ENCODE measurements at places on chromosomes 3 and 15.

DNA sequence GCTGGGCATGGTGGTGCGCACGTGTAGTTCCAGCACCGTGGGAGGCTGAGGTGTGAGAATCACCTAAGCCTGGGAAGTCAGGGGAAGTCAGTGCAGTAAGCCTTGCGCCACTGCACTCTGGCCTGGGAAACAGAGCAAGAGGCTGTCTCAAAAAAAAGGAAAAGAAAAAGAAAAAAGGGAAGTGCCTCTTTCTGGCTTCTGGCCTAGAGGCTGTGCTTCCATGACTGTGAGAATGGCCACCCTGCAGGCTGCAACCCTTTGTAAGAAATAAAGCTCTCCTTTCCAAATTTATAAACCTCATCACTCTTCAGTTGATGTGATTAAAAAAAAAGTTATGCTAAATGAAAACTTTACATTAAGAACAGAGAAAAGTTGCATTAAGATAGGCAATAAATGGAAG is 774.3 kb downstream of the TUSC7 start:
- no peak for DNase-seq

DNA sequence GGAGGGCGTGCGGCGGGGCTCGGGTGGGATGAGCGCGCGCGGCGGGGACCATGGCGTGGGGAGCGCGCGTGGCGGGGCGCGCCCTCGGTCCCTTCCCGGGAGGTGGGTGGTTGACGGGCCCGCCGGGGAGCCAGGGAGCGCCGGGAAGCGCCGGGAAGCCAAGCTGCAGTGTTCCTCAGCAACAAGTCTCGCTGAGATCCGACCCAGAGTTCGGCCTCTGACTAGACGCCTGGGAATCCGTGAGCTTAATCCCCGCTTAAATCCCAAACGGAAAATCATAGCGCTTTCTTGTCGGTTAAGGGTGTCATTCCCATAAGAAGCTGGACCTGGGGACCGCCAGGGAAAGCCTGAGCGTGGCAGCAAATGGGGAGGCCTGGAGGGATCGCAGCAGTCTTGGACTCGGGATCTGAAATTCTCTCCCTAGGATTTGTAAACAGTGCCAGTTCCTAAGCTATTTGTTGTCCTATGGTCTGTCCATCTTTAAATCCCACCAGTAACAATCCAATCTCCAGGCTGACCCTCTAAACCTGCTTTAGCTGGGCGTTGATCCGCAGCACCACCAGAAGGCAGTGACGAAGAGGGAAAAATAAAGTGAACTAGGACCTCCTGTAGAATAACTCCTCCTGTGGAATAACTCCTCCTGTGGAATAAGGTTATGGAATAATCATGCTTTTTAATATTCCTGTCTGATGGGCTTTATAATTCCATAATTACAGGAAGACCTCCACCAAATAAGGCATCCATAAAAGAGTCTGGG is 570 bp upstream of the NEDD4 start:
- DNase-seq, result no peak

DNA sequence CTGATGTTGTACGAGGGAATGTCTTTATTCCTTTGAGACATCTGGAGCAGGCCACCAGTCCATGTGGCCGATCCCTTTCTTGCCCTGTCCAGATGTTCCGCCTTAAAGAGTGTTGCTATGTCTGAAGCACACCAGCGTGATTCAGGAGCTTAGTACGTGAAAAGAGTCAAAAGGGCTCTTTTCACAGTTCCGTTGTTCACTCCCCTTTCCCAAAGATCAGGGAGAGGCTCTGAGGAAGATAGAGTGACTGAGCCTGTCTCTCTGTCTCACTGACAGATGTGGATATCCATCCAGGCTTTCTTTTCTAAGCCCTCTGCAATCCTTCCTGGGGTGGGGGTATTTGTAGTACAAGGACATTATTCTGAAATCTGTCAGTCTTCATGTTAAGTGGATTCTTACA is 262.5 kb upstream of the LRTM1 start:
- no peak for DNase-seq

DNA sequence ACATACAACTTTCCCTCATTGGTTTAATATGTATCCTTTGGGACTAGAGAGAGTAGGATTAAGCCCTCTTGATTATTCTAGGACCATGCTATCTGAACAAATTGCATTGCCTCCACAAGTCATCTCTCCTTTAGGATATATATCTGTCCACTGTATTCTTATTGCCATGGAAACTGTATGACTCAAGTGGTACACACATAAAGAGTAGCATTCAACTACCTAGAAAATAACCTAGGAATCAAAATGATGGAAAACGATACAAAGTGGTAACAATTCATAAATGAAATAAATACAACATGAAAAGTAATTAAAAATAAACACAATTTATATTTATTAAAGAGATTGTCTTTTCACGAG is 212.1 kb upstream of the P2RY1 start:
- DNase-seq, result no peak

DNA sequence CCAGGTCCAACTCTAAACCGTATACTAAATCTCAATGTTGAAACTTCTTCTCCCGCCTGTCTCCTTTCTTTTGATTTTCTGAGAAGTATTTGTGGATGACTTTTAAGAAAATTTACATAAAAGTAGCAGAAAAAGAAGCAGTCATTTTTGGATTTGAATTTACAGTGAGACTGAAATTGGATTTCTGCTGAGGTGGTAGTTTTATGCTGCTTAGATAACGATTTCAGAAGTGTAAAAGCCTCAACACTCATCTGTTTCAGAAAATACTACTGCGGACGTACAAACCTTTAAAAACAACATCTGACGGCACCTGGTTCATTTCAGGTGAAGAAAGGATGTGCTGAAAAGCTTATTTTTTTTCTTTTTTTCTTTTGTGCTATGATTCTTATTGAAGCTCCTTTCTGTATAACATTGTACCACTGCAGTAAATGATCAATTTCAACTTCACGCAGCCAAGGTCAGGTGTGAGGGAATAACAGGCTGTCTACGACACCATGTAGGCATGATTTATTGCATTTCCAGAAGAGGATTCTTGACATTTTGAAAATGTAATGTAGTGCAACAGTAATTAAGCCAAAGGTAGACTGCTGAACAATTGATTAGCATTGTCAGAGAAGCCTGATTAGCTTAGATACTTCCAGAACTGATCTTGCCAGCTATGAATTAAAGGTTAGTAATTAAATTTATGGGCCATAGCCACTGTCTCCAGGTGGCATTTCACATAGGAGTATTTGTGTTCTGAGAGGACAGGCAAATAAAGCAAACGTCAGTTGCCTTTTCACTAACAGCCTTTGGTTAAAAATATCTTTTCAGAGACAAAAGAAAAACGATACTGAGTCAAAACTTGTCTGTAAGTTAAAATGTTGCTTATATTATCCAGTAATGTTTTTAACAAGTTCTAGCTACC is 134.6 kb upstream of the KBTBD8 start:
- no peak for DNase-seq

GRCh38 chr3:46639221-46639620 is 26.9 kb downstream of the FAM240A start:
- DNase-seq, result no peak

GRCh38 chr3:40432793-40433192 is 24.3 kb upstream of the RPL14 start:
- DNase-seq, result no peak

DNA sequence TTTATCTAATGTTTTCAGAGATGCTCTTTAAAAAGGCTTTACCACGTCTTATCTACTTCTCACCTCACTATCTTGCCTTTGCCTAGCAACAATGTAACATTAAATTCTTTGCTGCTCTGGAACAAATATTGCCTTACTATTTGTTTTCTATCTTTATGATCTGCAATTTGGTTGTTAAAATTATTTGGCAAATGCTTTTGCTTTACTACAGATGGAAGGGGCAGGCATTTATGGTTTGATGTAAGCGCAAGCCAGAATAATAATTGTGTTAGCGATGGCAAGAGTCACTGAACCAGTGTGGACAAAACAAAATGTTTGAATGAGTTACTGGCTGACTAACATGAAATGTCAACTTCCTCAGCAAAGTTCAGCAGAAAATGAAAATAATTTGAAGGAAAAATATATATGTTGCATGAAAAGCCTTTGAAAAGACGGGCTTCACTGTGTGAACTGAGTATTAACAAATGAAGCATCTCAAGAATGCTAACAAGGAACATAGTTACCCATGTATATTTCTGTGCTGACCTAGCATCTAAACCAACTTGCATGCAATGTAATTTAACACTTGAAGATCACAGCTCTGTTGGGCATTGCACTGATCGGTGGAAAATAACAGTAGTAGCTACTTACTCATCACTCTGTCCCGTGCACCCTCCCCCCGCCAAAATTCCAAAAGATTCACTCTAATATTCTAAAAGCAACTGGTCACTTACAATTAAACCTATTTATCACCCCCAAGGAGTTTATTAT is 454.0 kb upstream of the ARHGEF26 start:
- DNase-seq, result no peak

DNA sequence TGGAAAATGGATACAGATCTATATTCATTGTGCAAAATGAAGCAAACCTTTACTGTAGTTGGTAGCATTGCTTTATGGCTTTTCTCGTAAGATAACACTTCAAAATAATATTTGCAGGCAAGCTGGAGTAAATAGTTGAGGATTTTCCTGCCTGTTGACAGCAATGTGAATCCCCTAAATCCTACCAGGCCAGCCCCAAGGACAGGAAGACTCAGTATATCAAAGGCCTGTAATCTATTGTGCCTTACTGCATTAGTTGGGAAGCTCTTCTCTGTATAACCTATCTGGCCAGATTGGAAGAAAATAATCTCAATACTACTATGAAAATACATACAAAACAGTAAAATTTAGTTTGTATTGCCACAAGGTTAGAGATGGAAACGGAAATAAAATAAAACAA is 4.6 kb upstream of the GMNC start:
- no peak for DNase-seq

DNA sequence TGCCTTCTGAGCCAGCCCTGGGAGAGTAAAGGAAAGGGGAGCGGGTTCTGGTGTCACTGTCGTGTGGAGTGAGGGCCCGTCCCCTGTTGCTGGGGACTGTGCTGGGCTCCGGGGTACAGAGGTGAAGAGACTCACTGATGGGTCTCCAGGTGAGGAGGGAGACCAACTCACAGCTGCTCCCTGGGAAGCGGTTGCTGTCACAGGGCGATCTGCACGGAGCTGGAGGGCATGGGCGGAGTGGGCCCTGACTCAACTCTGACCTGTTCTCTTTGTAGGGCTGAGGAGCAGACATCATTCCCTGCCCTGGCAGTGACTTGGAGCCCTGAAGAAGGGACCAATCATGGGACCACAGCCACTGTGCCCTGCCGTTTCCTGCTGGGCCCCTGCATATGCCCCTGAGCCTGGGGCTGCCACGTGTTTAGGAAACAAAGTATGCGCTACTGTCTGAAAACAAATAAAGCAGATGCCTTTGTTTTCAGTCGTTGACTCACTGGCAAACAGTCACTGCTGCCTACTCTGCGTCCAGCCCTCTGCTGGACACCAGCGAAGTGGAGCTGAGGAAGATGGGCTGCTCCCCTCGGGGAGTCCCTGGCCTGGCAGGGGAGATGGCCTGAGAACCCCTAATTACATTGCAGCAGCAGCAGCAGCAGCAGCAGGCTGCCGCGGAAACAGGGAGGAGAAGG is 22.9 kb upstream of the PLXNA1 start:
- no peak for DNase-seq

- no peak for DNase-seq
Measured at GRCh38 chr3:139473155-139473771, 3.1 kb downstream of the RBP2 start.

DNA sequence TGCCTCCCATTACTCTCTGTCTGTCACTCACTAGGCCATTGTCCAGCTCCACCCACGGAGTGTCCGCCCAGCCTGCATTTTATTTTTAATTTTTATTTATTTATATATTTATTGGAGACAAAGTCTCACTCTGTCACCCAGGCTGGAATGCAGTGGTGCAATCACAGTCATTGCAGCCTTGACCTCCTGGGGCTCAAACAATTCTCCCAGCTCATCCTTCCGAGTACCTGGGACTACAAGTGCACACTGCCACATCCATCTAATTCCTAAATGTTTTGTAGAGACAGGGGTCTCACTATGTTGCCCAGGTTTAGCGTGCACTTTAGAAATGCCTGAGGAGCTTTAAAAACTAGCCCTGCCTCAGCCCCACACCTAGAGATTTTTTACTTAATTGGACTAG is 141.5 kb downstream of the LIPC start:
- no peak for DNase-seq

DNA sequence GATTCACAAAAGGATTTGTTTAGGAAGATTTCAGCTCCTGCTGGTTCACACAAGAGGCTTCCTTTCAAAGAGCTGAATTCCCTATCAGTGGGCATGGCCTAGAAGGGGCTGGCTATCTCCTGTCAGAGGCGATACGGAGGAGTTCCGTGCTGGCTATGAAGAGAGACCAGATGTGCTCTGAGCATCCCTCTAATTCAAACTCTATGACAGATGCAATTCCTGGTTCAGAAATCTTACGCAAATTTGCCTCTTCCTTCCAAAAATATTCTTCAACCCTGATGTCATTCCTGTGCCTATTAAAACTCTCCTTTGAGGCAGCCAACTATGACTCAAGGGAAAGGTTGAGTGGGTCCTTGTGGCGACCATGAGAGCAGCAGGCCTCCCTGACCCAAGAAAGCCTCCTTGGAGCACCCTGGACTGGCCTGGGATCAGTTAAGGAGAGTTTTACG is 139.3 kb upstream of the HES1 start:
- DNase-seq, result no peak

DNA sequence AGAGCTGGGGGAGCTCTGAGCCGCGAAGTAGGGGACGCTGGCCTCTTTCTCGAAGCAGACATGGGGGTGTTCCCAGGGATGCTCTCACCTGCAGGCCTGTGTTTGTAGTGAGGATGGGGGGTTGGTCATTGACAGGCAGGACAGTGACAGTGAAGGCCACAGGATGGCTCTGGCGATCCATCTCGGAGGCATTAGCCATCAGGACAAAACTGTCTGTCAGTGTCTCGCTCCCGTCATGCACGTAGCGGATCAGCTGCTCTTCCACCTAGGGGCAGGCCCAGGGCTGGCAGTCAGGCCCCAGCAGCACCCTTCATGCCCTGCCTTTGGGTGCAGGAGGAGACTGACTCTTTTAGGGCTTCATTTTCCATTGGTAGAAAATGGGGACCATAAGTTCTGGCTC is 28.0 kb downstream of the CSPG4 start:
- DNase-seq, result no peak

DNA sequence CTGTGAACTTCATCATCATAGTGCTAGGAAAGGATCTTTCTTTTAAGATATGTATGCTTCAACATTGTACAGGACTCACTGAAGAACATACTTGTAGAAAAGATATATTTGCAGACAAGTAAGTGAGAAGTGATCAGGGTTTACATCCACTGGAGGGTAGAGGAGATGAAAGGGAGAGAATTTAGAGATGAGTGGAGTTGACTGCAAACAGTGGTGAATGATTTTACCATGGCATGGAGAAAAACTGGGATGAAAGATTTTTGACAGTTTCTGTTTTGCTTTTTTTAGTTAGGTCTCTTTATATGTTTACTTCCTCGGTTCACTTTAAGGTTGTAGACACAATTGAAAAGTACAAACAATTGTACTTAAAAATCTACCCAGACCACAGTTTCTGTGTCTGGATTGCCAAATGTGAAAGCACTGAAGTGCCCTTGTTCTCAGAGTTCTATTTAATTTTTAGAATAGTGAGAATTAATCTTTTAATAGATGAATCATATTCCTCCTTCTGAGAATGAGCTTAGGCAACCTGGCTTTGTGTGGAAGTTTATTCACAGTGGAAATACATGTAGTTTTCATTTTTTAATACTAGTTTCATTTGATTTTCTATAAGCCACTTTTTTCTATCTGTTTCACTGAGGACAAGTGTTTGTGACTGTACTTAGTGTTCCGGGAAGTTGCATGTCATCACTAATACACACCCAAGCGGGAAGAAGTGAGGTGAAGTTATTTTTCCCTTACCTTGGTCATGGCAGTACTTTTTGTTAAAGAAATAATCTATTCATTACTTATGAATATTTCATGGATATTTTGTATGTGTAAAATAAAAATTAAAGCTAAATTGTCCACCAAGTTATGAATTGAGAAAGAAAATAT is 1.8 kb upstream of the GPR171 start:
- DNase-seq, result no peak
